COR-L47 (cell line): ENCODE measurements at places on chromosomes 7 and 10.

GRCh38 chr10:124374535-124375352, 44.0 kb downstream of the OAT start:
- no peak for DNase-seq

- no peak for DNase-seq
Observed at GRCh38 chr7:18429547-18429946, 66.0 kb upstream of the HDAC9 start.

- DNase-seq = no peak
Observed at GRCh38 chr7:7425321-7425720, 110.4 kb downstream of the COL28A1 start.

DNA sequence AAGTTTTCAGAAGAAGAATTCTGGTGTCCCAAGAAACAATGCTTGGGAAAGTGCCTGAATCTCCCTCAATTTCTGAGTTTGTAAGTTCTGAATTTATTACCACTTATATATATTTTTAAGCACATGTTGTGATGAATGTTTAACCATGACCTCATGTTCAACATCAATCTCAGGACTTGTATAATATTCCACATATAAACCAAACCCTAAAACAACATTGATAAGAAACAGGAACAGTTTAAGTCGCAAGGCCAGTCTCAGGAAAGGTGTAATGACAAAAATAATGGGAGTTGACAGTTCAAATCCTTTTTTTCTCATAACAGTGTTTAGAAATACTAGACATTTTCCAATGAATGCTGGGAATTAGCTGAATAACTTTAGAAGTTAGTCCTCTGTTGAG, 22.8 kb downstream of the NRP1 start:
- DNase-seq = no peak

GRCh38 chr10:90162271-90162853, 461.0 kb downstream of the KIF20B start:
- no peak for DNase-seq

DNA sequence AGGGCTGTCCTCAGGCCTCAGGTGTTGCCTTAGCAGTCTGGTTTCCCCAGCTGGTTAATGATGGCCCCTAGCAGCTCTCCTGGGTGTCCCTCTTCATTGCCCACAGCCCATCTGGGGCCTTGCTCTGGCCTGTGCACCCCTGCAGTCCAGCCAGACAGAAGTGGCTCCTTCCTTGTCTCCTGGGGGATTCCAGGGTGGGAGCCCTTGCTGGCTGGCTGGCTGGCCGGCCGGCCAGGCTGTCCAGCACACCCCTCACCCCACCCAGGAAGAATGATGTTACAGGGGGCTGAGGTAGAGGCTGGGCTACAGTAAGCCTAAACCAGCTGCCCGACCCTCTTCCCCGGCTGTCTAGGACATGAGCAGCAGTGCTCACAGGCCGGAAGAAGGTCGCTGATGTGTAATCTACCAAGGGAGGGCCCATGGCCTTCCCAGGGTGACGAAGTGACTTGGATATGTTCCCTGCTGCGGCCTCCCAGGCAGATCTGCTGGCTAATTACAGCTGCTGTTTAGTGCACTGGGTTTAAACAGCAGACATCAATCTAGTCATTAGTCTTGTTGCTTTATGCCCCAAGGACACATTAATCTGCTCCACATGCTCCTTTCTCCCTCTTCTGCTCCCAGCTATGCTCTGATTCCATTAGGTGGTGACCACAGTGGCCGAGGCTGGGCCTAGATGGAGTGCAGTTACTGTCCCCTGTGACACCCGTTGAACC, 53.8 kb upstream of the LRRC4 start:
- peak; percentile 88 for DNase-seq

DNA sequence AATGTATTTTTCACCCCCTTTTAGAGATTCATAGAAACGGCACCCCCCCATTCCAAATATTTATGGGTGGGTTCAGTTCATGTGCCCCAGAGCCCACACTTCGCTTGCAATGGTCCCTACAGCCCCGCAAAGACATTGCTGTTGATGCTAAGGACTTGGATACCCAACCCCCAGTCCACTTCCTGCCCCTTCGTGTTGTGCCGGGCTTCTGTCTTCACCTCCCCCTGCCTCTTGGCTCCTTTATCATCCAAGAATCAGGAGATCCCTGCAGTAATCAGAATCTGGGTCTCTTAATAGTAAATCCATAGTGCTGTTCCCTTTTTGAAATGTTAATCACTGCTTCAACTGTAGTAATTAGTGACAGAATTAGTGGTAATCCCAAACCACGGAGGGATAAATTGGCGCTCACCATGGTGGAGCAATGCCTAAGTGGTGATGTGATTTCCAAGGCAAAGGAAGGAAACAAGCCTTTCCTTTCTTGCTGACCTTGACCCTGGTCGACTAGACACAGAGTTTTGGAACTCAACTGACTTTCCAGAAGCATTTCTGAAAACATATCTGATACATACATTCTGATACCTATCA, 67.7 kb downstream of the HK1 start:
- no peak for DNase-seq

DNA sequence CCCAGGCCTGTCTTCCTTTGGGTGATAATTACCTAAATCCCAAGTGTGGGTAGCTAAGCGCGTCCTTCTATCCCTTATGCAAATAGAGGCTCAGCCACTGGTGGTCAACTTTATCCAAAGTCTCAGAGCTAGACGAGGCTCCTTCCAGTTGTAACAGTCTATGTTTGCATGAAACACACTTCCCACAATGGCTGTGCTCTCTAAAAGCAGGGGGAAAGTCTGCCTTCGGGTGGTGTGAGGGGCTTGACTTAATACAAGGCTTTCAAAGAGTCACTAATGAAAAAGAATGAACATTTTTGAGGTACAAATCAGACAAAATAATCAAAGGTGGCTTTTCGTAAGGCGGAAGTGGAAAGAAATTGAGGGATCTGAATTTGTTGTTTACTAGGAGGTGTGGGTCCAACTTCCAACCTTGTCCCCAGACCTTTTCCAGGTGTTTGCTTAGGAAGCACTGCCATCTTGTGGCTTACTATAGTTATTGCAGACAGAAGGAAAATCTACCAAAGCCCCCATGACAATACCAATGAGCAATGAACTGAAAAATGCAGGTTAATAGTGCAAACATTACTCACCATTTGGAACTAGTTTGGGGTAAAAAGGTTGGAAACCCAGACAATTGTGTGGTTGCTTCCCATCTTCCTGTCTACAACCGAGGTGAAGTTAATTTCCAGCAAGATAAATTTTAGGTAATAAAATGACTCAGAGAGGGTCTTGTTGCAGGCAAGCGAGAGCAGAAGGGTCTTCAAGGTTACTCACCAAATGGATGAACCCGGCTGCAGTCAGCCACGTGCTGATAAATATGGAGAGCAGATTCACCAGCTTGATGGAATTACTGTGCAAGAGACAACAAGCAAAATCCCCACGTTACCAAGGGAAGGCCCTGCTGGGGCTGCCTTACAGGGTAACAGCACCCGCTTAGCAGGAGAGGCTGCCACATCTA, 525.7 kb downstream of the KCNMA1 start:
- DNase-seq = peak; percentile 1
